Activated T-helper 9 cell treated with anti-CD3 and anti-CD28 coated beads, Interleukin-2, amount 50 U/mL, for 16 hours (primary cell): ENCODE measurements at places on chromosomes 11 and 22.
A peak's percentile ranks its signal among the peaks of the same experiment; 100 is the strongest.

GRCh38 chr22:46738647-46739093 is 618 bp upstream of the CERK start:
- no peak for DNase-seq

- DNase-seq = peak; percentile 72
Measured at GRCh38 chr11:75532200-75533048, 6.7 kb upstream of the GDPD5 start.

DNA sequence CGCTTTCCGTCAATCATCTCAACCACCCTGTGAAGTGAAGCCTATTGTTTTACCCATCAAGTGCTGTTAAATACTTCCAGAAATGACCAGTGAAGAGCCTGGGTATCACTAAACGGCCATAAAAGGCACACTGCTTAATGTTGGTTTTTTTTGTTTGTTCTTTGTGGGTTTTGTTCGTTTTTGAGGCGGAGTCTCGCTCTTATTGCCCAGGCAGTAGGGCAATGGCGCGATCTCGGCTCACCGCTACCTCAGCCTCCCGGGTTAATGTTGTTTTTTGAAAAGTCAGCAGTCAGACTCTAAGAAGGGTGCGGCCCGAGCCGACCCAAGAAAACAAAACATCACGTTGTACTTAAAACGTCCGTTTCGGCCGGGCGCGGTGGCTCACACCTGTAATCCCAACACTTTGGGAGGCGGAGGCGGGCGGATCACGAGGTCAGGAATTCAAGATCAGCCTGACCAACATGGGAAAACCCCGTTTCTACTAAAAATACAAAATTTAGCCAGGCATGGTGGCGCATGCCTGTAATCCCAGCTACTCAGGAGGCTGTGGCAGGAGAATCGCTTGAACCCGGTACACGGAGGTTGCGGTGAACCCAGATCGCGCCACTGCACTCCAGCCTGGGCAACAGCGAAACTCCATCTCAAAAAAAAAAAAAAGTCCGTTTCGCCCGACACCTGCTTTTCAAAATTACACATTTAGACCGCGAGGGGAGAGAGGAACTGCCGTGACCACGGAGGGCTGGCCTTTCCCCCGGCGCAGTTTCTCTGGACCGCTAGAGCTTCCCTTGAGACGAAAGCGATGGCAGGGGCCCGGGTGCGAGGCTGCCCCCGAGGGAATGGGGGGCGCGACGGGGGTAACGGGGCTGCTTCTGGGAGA is 714 bp downstream of the CD59 start:
- DNase-seq = peak; percentile 21

DNA sequence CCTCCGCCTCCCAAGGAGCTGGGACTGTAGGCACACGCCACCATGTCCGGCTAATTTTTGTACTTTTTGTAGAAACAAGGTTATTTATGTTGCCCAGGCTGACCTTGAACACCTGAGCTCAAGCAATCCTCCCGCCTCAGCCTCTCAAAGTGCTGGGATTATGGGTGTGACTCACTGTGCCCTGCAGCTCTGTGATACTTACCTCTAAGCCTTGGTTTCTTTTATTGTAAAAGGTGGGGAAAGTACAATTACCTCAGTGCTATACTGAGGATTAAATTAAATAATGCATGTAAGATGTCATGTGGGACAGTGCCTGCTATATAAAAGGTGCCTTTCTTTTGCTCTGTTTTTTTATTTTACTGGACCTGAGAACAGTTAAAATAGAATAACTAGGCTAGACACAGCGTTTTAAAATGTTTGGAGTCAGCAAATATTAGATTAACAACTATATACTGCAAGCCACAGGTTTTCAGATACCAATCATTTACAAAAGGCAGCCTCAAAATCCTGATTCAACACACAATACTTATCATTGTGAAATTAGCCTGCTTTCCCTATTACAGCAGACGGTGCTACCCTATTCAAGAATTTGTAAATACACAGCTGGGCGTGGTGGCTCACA is 30.0 kb downstream of the PRR14L start:
- DNase-seq = no peak

GRCh38 chr11:83035070-83035854 is 36.4 kb downstream of the RAB30 start:
- DNase-seq = no peak

DNA sequence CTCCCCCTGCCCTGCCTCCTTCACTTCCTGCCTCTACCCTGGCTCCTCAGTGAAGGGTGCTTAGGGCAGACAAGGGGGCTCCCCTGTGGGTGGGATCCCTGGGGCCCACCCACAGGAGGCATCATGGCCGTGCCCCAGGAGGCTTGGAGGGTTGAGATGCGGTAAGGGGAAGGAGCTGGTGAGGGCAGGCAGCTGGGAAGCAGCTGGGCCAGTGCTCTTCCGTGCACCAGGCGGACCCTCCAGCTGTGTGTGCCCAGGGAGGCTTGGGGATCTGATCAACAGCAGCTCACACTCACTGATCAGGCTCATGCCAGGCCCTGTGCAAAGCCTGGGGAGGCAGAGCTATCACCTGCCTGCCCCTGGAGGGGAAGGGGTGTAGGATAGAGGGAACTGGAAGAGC is 59.3 kb upstream of the TTLL12 start:
- no peak for DNase-seq

DNA sequence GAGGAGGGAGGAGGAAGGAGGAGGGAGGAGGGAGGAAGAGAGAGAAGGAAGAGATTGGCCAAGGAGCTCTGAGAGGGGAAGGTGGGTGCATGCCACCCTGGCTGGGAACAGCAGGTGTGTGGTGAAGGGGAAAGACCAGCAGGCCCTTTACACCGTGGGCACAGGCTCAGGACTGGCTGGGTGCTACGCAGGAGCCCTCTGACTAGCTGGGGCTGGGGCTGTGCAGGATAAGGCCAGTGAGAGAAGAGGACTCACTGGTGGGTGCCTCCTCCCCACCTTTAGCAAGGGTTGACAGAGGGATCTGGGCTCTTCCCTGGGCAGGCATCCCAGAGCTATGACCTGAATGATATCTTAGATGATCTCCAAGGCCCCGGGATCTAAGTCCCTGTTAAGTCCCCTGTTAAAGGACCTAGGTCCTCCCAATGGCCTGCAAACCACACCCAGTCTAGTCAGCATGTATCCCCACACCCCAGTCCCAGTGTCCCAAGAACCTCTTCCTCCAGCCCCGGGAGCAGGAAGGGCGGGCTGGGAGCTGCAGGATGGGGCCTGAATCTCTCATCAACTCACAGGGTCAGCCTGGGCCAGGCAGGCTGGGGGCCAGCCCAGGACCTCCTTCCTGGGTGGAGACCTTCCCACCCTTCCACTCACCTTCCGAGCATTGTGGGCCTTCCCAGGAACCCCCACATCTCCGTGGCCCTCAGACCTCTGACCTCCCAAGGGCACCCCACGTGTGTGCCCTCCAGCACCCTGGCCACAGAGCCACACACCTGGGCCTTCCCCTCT is 55.4 kb downstream of the CDKN1C start:
- DNase-seq = no peak

DNA sequence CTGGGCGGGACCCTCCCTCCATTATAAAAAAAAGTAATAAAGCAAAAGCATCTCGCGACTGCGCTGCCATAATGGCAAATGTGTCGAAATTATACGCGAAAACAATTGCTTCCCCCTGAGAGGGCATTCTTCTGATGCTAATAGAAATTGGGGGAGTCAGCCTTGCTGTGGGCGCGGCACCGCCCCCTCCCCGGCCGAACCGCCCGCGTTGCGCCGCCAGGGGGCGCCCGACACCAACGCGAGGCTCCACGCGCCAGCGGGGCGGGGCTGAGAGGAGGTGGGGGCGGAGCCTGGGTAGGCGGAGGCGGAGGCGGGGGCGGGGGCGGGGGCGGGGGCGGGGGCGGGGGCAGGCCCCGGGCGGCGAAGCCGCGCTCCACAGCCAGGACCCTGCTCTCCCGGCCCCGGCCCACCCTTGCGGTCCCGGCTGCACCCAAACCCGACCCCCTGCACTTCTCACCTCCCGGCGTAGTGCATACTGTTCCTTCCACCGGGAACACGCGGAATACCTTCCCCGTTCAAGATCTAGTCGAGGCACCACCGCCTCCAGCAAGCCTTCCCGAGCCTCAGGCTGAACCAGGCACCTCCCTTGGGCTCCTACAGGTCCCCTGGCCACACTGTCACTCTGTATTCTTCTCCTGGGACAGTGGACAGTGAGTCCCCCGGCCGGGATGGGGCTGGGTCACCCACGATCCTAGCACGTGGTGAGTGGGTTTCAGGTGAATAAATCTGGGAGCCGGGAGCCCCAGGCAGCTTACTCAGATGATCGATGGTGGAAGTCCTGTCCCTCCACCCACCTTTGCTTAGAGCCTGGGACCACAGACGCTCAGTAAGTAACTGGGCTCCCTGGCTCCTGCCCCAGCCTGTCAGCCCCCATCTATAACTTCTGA is 15.5 kb upstream of the UPK3A start:
- DNase-seq = peak; percentile 83

DNA sequence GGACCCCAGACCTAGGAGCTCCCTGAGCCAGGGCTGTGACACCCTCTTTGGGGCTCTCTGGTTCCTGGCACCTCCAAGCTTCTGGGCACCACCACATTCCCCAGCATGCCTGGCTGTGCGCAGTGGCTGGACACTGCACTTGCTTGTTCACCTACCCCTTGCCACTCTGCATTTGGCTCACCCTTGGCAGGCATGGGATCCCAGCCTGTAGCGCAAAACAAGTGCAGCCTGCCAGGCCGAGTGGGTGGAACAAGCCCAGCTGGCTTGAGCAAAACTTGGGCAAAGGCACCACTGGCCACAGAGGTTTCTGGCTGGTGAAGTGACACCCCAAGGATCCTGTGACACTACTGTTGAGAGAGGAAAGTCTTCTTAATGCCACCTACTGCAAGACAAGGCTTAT is 57.3 kb downstream of the CCDC34 start:
- DNase-seq = no peak

DNA sequence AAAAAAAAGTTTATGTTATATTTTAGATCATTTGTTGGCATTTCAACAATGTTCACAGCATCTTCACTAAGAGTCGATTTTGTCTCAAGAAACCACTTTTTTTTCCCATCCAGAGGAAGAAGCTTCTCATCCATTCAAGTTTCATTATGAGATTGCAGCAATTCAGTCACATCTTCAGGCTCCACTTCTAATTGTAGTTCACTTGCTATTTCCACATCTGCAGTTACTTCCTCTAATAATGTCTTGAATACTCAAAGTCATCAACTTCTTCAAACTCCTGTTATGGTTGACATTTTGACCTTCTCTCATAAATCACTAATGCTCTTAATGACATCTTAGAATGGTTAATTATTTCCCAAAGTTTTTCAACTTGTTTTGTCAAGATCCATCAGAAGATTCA is 61.3 kb upstream of the CHORDC1 start:
- no peak for DNase-seq

DNA sequence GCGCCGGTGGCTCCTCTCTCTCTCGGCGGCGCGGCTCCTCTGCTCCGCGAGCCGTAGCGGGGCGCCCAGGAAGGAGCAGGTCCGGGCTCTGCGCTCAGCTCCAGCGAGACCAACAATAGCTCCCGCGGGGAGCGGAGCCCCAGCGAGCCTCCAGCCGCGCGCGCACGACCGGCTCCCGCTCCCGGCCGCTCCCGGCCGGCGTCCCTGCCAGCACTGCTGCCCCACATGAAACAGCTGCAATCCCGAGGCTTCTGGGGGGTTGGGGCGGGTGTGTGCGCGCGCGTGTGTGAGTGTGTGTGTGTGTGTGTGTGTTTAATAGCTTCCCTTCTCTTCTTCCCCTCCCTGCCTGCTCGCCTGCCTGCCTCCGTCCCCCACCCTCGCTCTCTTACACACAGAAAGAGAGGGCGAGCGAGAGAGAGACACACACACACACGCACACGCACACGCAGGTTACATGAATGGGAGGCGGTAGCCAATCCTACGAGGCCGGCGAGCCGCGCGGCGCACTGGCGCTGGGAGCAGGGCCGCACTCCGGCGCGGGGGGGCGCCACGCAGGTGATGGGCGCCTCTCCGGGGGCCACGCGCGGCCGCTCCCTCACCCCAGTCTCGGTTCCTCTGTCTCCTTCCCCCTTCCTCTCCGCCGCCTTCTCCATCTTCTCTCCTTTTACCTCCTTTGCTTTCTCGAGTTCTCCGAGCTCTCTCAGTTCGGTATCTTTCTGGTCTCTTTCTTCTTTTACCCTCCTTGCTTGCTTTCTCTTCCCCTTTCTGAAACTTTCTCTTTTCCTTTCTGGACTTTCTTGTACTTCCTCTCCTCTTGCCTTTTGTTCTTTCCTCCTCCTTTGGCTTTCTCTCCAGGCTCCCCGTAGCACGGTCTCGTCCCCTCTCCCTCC is at the start of gene TENM4:
TSS of gene TENM4 (minus strand) at position 460 of the 890 bp plus-strand sequence. CDS start 371,086 bp downstream, outside the sequence.
- no peak for DNase-seq

- no peak for DNase-seq
Measured at GRCh38 chr22:20949698-20950183, 17.3 kb upstream of the AIFM3 start.

DNA sequence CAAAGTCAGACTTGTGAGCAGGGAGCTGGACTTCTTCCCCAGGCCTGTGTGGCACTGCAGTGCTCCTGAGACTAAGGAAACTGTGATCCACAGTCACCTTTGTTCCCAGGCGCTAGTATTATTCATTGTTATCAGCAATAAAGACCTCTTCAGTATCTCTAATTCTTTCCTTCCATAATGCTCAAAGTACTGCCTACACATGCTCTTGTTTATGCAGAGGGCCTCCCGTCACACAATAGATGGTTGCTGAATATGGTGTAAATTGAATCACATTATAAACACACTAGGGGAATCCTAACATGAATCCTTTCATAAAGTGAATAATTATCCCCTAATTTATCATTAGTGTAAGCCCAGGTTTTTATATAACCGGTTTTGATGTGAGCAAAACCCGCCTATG is 493.3 kb downstream of the BUD13 start:
- no peak for DNase-seq

DNA sequence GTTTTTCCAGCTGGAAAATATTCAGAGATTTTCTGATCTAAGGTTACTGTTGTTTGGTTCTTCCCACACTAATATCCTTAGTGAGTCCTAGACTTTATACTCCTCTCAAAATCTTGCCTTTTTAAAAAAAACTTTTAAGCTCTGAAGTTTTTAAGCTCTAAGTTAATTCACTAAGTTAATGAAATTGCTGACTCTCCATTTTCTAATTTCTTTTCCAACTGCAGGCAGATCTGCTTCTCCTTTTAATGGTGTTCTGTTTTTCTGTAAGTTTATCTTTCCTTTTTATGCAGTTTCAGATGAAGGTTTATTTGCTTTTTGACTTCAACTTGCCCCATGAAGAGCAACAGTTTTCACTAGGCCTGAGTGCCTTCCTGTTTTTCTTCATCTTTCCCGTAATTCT is 125.8 kb upstream of the ARHGAP42 start:
- no peak for DNase-seq

DNA sequence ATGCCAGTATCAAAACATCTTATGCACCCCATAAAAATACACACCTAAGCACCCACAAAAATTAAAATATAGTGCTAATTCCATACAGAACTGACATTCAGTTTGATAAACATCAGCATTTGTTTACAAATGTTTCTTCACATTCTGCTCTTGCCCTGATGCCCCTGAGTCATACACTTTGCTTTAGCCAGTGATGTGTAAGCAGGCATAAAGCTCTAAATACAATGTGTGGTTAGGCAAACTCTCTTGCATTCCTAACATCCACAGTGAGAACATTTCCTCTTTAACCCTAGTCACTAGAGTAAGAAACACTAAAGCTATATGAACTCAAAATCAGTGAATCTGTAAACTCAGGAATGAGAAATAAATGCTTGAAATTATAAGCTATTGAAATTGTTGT is 1060.7 kb downstream of the FAM181B start:
- no peak for DNase-seq
